ENCODE measurements at places on chromosomes 13 and 19.

- no peak for DNase-seq
Measured at GRCh38 chr19:41307090-41307875, 2.7 kb upstream of the CCDC97 start.

DNA sequence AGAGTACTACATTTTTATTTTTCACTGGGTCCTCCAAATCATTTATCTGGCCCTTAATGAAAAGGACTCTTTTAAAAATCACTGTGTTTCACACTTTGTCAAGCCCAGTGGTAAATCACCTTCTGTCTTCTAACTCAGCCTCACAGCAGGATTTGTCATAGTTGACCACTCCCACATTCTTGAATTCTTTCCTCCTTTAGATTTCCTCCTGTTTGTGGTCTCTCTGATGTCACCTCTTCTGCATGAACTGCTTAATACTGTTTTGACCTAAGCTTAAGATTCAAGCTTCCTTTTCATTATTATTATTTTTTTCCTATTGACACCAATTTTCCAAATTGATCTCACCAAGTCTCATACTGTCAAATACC, 899.8 kb upstream of the MIR17HG start:
- DNase-seq = no peak

GRCh38 chr19:1901940-1902404, 3.2 kb upstream of the ADAT3 start:
- no peak for DNase-seq

GRCh38 chr13:102035969-102036368, 365.9 kb downstream of the FGF14 start:
- DNase-seq = no peak

GRCh38 chr13:86907156-86907555, 764.0 kb upstream of the SLITRK5 start:
- no peak for DNase-seq

GRCh38 chr19:13637664-13638063, 126.7 kb upstream of the MRI1 start:
- no peak for DNase-seq

GRCh38 chr13:72536714-72537394, 190.6 kb downstream of the MZT1 start:
- no peak for DNase-seq

- DNase-seq = no peak
Measured at GRCh38 chr13:45479661-45480060, 14.9 kb downstream of the COG3 start.

DNA sequence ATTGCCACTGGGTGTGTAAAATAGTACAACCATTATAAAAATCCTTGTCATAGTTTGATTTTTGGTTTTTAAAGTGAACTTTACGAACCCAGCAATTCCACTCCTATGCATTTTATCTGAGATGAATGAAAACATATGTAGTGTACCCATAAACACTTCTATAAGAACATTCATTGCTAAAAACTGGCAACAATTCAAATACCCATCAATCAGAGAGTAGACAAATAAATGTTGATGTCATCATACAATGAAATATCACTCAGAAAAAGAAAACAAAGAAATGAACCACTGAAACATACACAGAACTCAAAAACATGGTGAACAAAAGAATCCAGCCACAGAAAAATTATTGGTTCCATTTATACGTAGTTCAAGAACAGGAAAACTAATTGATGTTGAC, 202.3 kb downstream of the ABCC4 start:
- no peak for DNase-seq

- no peak for DNase-seq
Measured at GRCh38 chr13:93955904-93956303, 523.6 kb downstream of the DCT start.

GRCh38 chr13:31903111-31903815, 128.3 kb upstream of the FRY start:
- no peak for DNase-seq

- DNase-seq = no peak
Measured at GRCh38 chr13:98173431-98174152, 3.5 kb downstream of the RNF113B start.

DNA sequence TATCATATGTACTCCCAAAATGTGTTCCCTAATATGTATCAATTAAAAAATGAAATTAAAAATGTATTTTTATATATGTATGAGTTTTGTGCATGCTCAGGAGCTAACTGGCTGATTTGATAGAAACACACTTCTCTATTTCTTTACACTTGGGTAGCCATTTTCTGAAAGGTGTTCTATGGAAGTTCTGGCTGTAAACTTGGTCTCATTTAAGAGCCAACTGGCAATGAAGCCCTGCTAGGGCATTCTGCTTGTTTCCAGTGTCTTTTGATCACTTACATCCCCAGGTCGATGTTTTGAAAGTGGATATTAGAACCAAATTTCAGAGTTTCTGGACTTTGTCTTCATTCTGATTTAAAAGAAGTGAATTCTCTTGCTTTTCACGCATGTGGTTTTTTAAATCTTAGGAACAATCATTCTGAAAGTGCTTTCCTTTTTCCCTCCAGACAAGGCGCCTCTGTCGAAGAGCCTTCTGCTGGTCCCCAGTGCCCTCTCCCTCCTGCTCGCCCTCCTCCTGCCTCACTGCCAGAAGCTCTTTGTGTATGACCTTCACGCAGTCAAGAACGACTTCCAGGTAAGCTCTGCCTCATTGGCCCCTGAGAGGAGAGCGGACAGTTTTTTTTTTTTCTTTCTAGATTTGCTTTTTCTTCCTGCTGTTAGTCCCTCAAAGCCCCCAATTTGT, 20.1 kb downstream of the GPR18 start:
- DNase-seq = no peak

DNA sequence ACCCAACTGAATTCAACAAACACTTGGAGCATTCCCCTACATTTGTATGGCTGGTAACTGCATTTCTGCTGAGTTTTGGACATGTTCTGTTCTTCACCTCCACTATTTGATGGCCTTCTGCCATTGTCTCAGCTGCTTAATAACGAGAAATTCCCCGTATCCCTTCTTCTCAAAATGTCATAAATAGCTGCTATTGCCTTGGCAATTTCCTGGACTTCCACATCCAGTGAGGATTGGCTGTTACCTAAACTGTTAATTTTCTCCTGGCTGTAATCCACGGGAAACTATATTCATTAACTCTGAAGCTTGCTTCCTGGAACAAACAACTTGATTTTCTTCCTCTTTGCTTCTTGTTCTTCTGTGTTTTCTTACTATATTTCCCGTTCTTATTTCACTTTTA, 69.5 kb upstream of the TDRD3 start:
- DNase-seq = no peak

DNA sequence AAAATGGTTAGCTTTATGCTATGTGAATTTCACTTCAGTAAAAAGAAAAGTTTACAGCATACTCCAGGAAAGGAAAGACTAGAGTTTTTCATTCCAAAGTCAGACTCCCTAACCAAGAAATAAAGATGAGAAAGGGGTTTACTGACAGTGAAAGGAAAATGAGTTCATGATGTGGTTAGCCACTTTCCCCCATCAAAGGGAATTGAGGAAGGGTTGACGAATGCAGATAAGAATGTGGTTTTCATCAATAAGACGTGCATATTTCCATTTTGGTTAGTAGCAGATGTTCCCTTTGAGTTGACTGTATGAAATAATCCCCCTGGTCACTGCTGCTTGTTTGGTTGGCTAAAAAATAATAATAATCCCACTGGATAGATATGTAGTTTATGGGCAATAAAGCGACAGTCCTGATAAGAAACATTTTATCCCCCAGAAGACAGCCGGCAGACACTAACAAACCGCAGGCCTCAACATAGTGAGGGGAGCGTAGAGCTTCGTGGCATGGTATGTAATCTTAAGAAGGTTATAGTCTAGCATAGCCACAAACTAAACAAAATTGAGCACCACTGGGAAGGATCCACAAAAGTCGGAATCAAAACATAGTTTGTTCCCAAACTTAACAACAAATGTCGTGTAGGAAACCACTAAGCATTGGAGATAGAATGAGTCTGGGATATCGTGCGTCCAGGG, 114.8 kb downstream of the COL4A2 start:
- no peak for DNase-seq

GRCh38 chr13:44004878-44005277, 125.2 kb downstream of the LACC1 start:
- no peak for DNase-seq

DNA sequence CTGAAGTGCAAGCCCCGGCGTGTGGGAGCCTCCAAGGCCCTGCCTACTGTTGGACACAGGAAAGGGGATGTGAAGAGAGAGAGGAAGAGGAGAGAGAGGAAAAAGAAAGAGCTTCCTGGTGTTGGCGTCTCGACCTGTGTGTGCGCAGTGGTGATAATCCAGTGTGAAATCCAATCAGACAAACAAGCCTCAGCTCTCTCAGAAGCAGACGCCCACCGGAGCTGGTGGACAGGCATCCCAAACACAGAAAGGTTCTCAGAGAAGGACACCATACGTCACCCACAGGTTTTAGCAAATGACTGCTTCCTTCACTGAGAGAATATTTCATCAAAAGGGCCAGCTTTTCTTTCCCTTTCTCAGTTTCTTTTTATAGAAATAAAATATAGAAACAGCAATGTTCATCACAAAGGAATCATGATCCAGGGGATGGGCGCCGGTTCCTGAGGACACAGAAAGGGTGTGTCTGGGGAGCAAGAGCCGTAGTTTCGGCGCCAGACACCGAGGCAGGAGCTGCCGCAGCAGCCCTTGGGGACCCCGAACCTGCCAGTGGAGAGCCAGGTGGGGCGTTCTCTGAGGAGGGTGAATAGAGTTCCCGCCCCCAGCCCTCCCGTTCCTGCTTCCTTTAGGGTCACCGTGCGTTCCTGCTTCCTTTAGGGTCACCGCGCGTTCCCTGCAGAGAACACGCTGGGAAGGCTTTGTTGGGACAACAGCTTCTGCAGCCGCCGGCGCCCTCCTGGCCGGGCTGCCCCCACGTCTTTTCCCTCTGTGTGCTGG, 145.8 kb upstream of the SOX1 start:
- no peak for DNase-seq

- DNase-seq = no peak
Measured at GRCh38 chr19:41535029-41535622, 40.8 kb upstream of the CEACAM21 start.

GRCh38 chr19:51948975-51949374, 21.7 kb downstream of the ZNF613 start:
- DNase-seq = no peak

GRCh38 chr19:10655457-10656312, 1.5 kb downstream of the ILF3 start:
- no peak for DNase-seq

- DNase-seq = no peak
Measured at GRCh38 chr19:3513229-3514140, 7.4 kb downstream of the FZR1 start.

DNA sequence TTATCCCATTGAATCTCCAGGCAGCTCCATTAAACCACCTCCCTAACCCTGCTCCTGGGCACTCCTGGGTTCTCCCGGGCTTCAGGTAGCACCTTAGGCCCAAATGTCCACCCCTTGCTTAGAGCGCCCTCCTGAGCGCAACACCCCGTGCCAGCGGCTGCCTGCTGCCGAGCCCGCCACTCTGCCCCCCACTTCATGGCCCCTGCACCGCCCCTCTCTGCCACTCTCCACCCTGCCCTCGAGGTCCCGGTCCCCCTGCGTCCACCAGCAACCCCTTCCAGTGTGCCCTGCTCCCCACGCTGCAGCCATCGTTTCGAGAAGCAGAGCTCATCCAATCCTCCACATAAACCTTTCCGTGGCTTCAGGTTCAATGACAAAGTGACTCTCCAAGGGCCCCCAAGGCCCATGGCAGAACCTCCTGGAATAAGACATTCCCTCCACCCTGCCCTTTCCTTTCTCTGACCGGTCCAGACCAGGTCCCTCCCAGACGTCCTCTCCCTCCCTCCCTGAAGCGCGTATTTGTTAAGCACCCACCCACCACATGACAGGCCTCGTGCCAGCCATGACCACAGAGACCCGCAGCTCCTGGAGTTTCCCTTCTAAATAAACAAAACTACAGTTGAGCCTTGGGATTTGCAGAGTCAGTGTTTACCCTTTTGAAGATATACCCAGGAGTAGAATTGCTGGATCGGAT, 66.6 kb downstream of the ARHGEF18 start:
- no peak for DNase-seq

- DNase-seq = no peak
Measured at GRCh38 chr19:32346901-32347300, 1.5 kb downstream of the ZNF507 start.

GRCh38 chr19:42468273-42468796, 25.6 kb upstream of the CXCL17 start:
- no peak for DNase-seq

DNA sequence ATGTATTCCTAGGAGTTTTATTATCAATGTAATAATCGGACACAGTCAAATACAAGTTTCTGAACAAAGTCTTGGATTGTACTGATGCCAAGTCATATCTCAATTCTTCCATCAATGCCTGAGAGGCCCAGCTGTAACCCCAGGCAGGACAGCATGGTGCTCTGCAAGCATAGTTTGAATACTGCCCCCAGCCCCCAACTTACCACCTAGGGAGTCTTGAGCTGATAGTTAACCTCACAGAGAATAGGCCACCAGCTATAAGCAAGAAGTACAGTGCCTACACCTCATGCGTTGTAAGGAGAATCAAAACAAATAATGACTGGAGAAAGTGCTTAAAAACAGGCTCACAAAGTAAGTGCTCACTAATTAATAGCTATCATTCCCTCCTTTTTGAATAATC, 2.7 kb downstream of the PROSER1 start:
- DNase-seq = no peak

GRCh38 chr13:30572859-30573275, 44.9 kb upstream of the USPL1 start:
- no peak for DNase-seq

DNA sequence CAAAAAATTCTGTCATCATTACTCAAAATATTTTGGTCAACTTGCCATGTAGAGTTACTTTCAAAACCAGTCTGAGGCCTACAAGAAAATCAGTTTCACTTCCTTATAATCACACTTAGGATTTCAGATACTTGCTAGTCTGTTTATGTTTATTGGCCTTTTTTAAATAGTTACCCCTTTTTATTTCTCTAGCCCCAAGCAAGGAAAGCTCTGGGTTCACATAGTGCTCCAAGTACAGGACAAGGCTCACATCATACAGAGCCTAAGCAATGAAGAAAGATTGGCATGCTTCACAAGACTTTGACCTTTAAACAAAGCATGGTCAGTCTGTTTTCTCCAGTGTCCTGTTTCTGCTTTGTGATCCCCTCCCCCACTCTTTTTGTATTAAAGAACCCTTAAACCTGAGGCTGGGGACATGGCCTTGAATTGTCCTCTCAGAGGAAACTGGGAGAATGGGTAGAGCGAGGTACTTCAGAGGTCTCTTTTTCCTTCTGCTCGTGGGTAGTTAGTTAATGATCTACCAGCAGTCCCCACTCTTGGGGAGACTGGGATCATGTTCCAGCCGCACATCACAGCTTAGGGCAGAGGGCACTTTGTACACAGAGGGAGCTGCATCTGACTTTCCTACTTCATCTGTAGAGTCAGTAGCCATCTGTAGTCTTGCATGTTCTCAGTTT, 30.7 kb downstream of the CEACAM1 start:
- no peak for DNase-seq

- DNase-seq = no peak
Measured at GRCh38 chr19:23002690-23003422, at the start of gene ZNF728. ZNF728 (minus strand) TSS chr19:23003176; CDS start chr19:23003030, 146 bp downstream.

- DNase-seq = no peak
Measured at GRCh38 chr13:112124141-112124540, 57.2 kb downstream of the SOX1 start.

- no peak for DNase-seq
Measured at GRCh38 chr13:99958406-99959126, 13.0 kb downstream of the ZIC5 start.
